Hippocampal formation (tissue), 2 donors: ENCODE measurements at places on chromosomes 16 and 17.
A peak's percentile ranks its signal among the peaks of the same experiment; 100 is the strongest.

DNA sequence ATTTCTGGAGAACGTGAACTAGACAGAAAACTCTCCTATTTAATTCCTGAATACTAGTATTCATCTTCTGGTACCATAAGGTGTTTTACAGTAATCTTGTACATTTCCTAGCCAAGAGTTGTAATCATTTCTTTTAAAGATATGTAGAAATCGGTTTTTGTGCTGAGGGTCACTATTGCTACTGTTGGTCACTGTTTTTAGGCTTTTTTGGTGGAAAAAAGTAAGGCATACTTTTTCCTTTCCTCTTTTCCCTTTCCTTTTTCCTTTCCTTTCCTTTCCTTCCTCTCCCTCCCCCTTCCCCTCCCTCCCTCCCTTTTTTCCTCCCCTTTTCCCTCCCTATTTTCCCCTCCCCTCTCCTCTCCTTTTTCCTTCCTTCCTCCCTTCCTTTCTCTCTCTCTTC, 706.4 kb upstream of the GOT2 start:
- DNase-seq = no peak

DNA sequence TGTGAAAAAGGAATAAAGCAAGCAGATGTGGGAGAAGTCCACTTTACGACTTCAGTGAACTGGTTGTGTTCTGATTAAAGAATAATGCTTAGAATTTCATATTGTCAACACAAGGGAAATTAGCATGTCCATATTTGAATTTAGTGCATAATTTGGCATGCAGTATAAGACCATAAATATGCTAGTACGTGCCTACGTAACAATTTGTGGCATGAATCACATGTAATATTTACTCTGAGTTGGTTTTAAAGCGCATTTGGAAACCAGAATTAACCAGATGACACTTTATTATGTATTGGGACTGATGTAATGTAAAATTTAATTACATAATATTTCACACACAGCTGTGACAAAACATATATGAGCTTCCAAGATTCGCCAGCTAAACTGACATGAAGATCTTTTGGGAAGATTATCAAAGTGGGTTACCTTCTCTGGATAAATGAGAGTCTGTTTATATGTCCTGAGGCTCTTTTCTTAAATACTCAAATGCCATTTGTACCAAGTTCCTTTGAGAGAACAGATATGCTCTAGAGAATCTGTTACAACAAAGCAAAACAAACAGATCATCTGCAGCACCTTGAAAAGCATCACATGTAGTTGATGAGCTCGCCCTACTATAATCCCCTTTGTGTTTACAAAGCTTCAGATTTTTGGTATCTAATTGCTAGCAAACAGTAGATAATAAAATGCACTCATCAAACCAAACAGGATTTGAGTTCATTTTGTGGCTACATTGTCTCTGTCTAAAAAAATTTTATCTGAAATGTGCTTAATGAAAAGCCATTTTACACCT, 1468.6 kb downstream of the CDH11 start:
- DNase-seq = no peak

GRCh38 chr17:732902-733720, 715 bp downstream of the TLCD3A start:
- DNase-seq = peak; percentile 11

DNA sequence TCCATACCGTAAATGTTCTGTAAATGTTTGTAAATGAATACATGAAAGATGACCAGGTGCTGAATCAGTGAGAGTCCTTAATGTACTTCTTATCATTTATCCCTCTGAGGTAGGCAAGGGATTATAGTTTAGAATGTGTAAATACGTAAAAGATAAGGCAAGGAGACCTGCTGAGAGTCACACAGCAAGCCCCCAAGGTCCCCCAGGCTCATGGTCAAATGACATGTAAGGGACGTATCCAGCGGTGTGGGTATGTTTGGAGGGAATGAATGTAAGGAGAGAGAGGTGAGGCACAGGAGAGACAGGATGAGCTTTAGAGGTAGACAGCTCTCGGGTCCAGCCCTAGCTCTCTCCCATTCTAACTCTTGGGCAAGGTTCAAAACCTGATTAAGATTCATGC, 341.8 kb downstream of the WWOX start:
- no peak for DNase-seq

DNA sequence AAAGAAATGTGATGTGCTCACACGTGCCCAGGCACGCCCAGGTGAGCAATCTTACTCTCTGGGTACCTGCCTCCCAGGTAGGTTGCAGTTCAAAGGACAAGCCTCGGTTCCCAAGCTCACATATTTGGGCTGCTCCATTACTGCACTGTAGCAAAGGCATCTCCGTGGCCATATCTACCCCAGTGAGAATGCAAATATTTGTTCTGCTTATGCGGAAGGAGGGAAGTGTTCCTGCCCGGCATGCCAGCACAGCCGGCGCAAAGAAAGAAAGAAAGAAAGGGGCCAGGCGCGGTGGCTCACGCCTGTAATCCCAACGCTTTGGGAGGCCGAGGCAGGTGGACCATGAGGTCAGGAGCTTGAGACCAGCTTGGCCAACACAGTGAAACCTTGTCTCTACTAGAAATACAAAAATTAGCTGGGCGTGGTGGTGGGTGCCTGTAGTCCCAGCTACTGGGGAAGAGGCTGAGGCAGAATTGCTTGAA, 30.7 kb downstream of the SLC43A2 start:
- DNase-seq = no peak

- DNase-seq = no peak
These were observed 508.4 kb upstream of the GOT2 start for GRCh38 chr16:59242556-59242955.

- DNase-seq = no peak
These were observed 62.7 kb downstream of the ZNF423 start for GRCh38 chr16:49793244-49793643.

- no peak for DNase-seq
These were observed 15.2 kb downstream of the CDH5 start for GRCh38 chr16:66381585-66382170.

GRCh38 chr17:58317421-58318064, 11.1 kb downstream of the TSPOAP1 start:
- no peak for DNase-seq

- DNase-seq = no peak
These were observed 13.5 kb upstream of the ITGB3 start for GRCh38 chr17:47239967-47240651.

DNA sequence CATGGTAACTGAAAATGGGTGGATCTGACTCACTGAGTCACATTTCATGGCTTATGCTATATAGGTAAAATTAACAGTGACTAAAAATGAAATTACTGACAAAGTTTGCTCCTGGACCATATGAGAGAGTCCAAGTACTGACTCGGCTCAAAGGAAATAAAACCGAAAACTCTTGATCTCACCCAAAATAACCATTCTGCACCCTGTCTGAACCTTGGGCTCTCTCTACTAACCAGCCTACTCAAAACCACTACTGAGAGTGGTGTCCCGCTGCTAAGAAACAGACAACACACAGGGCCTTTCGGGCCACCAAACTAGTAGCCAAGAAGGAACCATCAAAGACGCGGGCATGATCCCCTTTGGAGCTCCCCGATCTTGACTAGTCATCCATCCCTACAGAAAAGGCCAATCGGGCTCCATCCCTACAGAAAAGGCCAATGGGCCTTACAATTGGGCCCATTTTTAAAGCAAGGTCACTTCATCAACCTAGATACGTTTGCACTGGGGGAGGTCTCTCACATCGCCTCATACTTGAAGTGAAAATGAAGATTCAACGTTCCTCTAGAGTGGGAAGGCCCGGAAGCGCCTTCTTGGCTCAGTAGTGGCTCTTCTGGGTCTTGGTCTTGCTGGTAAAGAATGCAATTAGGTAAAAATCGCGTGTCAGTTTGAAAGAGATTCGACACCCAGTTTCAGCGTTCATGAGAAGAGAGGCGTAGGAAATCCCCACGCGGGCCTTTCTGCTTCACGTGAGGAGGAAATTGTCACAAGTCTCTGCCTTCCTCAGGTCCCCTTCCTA, 720 bp upstream of the ZPBP2 start:
- DNase-seq = no peak

DNA sequence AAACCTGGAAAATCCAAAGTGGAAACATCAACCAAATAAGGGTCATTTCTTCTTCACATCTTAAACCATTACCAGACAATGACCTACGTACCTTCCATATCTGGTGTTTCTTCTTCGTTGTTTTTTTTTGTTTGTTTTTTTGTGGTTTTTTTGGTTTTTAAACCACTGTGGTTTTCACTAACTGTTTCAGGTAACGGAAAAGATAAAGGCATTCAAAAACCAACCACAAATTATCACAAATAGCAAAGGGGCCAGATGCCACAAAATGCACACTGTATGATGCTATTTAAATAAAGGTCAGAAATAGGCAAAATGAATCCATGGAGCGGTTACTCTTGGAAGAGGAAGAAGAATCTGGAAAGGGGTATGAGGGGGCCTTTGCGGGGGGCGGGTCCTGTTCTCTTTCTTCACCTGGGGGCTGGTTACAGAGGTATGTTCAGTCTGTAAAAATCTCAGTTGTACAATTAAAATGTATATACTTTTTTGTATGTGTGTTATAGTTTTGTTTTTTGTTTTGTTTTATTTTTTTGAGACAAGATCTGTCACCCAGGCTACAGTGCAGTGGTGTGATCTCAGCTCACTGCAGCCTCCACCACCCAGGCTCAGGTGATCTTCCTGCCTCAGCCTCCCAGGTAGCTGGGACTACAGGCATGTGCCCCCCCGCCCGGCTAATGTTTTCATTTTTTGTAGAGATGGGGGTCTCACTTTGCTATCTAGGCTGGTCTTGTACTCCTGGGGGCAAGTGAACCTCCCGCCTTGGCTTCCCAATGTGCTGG, 29.6 kb downstream of the LITAF start:
- no peak for DNase-seq

- DNase-seq = no peak
These were observed 67.2 kb downstream of the PARN start for GRCh38 chr16:14562691-14563491.

GRCh38 chr16:89808475-89808874, 8.0 kb downstream of the FANCA start:
- no peak for DNase-seq

- DNase-seq = no peak
These were observed 34.8 kb upstream of the ADAMTS18 start for GRCh38 chr16:77469634-77470033.

GRCh38 chr16:57479976-57480753, 6.1 kb downstream of the DOK4 start:
- no peak for DNase-seq

DNA sequence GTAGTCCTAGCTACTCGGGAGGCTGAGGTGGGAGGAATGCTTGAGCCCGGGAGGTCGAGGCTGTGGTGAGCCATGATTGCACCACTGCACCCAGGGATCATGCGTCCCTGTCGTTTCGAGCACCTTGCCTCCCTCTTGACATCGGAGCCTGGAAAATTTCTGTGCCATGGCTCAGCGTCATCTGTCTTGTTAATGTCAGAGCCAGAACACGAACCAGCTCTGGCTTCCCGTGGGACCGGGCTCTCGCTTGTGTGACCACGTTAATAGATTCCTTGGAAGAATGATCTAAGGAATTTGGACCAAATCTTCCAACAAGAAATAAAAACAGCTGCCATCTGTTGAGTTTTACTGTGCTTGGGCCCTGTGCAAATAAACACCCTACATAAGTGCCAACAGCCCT, 117.7 kb downstream of the ABCC1 start:
- no peak for DNase-seq

- no peak for DNase-seq
These were observed 52.8 kb downstream of the PLXDC1 start for GRCh38 chr17:39098588-39098987.

GRCh38 chr16:31361201-31362110, 6.5 kb downstream of the ITGAX start:
- DNase-seq = no peak

- no peak for DNase-seq
These were observed 808.3 kb upstream of the EEF2KMT start for GRCh38 chr16:5905935-5906334.

DNA sequence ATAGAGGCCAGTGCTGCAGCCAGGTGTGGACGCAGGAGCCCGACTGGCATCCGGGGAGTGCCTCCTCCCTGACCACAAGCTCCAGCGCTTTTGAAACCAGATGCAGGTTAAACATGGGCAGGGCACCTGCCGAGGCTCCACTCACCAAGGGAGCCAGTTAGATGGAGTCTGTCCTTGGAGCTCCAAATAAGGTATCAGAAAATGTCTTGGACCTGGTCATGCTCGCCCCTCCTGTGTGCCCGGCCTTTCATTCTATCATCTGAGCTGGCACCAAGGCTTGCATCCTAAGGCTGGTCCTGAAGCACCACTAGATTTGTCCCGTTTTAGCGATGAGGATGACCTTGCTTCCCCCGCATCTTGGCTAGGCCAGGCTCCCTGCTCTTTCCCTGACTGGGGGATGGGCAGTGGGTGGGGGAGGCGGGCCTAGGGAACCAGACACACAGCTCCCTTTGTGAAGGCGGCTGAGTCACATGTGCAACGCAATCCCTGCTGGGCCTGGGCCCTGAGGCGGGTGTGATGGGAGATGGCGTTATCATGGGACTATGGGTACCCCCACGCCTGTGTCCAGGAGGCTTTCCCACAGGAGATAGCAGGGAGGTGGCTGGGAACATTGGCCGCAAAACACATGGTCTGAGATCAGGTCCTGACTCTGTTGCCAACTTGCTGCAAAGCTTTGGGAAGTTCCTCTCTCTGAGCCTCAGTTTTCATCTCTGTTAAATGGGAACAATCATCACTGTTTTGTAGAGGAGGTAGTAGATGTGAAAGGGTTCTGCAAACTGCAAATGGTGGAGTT, 5.0 kb upstream of the ADGRG1 start:
- peak; percentile 76 for DNase-seq

DNA sequence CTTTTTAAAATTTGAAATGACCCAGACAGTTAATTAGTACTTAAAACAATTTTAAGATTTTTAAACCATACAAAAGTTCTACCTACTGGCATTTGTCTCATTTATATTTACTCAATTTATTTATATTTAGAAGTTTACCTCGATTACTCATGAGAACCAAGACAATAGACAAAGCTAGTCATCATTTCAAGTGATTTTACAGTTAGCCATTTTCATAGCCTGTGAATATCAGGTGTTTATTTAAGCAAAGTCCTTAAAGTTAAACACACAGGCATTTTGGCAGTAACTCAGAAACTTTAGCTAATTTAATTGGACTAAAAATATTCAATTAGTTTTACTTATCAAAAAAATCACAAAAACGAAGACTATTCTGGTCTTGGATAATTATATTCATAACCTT, 101.6 kb upstream of the KIF2B start:
- no peak for DNase-seq

GRCh38 chr17:65182233-65182632, 45.1 kb downstream of the RGS9 start:
- DNase-seq = no peak

- no peak for DNase-seq
These were observed 16.1 kb upstream of the SREBF1 start for GRCh38 chr17:17852930-17853329.

GRCh38 chr17:48459070-48459844, 29.2 kb upstream of the SKAP1 start:
- DNase-seq = no peak
